ENCODE measurements at places on chromosomes 11 and 22.

DNA sequence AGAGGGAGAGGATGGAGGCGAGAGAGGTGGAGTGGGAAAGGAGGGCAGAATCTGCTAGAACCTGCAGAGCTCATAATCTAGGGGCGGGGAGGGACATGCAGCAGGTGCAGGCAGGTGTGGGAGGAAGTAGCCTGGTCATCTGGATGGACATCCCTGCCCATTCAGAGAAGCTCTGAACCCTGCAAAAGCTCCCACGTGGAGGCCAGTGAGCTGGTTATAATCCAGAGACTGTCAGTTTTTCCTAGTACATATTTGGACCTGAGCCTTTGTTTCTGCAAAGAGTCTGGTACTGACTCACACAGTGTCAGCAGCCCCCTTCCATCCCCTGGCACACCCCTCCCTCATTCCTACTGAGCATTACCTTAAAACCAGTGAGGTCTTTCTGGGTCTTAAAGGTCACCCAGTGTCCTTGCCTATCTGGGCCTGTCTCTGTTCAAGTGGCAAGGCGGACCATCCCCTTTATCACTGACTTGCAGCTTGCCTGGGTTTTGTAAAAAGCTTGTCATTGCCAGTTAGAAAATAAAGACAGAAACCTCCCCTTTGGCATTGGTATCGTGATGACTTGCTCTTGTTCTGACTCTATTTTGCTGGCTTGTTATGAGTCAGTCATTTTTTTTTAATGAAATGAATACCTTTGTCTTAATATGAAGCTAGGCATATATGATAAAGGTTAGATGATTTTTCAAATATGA lies 26.1 kb downstream of the PTPRJ start:
- peaks cover 41% of the 10 kb centered on the region for H3K4me1 ChIP-seq
- no peaks in the 10 kb centered on the region for H3K27me3 ChIP-seq
- peak; percentile 44 for DNase-seq
- H3K4me3 ChIP-seq, result peak overlapping the region; percentile 39

DNA sequence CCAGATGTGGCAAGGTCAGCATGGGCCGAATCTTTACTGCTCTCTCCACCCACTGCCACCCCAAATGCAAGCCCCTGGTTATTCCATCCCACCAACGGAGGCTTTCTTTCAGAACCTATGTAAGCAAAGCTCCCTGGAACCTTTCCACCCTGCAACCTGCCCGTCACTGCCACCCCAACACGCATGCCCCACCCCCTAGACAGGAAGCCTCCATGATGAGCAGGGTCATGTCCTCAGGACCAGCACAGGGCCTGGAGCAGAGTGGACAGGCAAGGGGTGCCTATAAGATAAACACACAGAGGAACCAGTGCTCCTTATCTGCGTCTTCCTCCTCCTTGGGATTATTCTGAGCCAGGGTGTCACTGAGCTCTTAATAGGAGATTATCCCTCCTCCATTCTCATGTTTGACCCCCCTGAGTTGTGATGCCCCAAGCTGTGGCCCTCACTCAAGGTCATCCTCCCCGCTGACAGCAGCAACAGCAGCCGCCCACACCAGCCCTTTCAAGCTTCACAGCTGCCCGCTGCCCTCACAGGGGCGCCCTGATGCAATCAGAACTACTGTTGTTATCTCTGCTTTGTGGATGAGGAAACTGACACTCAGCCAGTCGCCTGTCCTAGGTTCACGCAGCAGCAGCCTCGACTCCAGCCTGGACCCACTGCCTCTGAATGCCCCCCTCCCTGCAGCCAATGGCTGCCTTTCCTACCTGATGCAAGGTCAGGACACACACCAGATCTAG lies 647.3 kb downstream of the TBC1D22A start:
- DNase-seq, result no peak
- H3K27me3 ChIP-seq, result peaks cover 33% of the 10 kb centered on the region
- no peaks in the 10 kb centered on the region for H3K36me3 ChIP-seq
- H3K27ac ChIP-seq, result no peak overlapping the region
- H3K4me3 ChIP-seq, result no peak overlapping the region

GRCh38 chr11:112024178-112024772 lies 933 bp upstream of the DLAT start:
- peak overlapping the region; percentile 100 for H3K4me3 ChIP-seq
- H3K36me3 ChIP-seq, result peaks cover 18% of the 10 kb centered on the region
- no peaks in the 10 kb centered on the region for H3K27me3 ChIP-seq
- peaks cover 6% of the 10 kb centered on the region for H3K4me1 ChIP-seq
- H3K27ac ChIP-seq, result peak overlapping the region; percentile 100
- DNase-seq, result peak; percentile 37

GRCh38 chr11:5557751-5558150 lies 9.4 kb upstream of the OR52H1 start:
- no peaks in the 10 kb centered on the region for H3K36me3 ChIP-seq
- peaks cover 6% of the 10 kb centered on the region for H3K4me1 ChIP-seq
- no peak overlapping the region for H3K27ac ChIP-seq
- no peak overlapping the region for H3K4me3 ChIP-seq
- no peak for DNase-seq
- H3K27me3 ChIP-seq, result peaks cover 4% of the 10 kb centered on the region

All from stimulated activated naive B cell treated with anti-CD40 and anti-IgM and Interleukin-4, amounts not matched to agents 10 μg/mL and 1 μg/mL and 100 μg/mL, for 72 hours (primary cell).